ENCODE measurements at places on chromosomes 1 and 21.

- no peak for DNase-seq
Observed at GRCh38 chr1:212490276-212490675, 57.6 kb downstream of the NENF start.

- no peak for DNase-seq
Observed at GRCh38 chr1:1114431-1114830, 1.5 kb downstream of the C1orf159 start.

DNA sequence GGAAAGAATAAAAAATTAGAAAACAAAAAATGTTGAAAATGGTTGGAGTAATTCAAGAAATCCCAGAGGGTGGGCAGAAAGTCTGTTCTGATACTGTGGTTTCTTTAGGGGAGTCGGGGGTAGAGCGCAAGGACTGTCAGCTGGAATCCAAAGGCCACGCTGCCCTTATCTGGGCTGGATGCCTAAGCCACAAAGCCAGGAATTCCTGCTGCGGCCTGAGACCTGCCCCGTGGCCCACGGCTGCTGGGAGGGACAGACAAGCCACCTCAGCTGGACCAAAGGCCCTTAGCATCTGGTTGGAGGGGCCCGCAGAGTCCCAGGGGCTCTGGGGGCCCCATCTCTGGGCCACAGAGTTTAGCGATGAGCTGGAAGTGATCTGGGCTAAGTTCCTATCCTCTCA, 60.2 kb downstream of the DMRTB1 start:
- DNase-seq: peak; percentile 62

DNA sequence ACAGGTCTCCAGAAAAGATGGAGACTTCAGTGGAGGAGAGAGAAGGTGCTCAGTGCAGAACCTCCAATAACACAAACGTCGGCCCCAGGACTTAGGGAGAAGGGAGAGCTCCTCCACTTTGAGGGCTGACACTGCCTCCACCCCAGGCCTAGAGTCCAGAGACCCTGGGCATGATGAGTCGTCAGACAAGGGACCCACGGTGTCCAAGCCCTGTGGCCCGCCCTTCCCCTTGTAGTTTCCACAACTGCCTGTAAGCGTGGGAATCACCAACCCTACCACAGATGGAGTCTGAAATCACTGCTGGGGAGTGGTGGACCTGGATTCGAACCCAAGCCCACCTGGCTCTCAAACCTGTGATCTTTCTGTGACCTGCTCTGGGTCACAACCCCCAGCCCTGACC, 281.1 kb downstream of the NPHP4 start:
- no peak for DNase-seq

GRCh38 chr1:112716133-112716720, 1.1 kb upstream of the PPM1J start:
- DNase-seq: peak; percentile 90

GRCh38 chr21:33769057-33769456, 126.8 kb downstream of the ITSN1 start:
- DNase-seq: no peak

- DNase-seq: no peak
Observed at GRCh38 chr1:198922638-198923430, 284.0 kb downstream of the PTPRC start.

- peak; percentile 90 for DNase-seq
Observed at GRCh38 chr1:8373581-8374241, 55.8 kb downstream of the SLC45A1 start.

DNA sequence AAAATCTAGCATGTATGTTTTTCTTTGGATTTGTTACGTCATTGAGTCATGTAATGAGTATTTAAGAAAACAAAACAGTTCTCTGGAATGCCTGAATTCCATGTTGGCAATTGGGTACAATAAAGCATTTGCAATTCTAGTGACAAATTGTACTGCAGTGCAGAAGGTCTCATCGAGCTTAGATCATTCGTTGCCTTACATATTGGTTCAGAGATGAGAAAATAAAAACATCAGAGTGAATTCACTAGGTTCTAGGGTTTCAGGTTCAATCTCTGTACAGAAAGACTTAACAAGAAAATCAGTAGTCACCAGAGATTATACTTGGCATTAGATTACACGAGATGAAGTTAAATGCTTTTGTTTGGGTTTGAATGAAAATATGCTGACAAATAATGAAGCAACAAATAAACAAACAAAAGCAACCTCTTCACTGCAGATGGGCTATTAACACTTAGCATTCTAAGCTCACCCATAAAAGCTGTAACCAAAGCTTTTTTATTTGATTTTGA, 124.7 kb downstream of the RYR2 start:
- no peak for DNase-seq

DNA sequence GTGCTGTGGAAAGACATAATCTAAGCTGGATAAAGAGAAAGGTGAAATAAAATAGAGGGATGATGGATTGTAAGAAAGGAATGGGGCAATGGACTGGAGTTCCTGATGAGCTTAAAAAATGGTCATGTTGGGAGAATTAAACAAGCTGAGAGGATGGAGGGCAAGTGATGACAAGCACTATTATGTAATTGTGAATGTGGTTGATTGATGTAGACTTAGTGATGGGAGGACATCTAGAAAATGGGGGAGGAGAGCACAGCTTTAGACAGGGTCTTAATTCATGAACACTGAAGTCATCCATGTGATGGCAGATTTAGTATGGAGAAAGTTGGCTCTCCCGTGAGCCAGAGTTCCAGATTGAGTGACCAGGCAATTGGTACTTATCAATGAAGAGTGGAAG, 29.0 kb downstream of the DNAH14 start:
- DNase-seq: no peak

GRCh38 chr21:34875830-34876229, 173.3 kb downstream of the RUNX1 start:
- DNase-seq: no peak

- peak; percentile 45 for DNase-seq
Observed at GRCh38 chr1:48493970-48494769, 22.2 kb upstream of the SPATA6 start.

GRCh38 chr1:185325413-185325812, 8.4 kb upstream of the IVNS1ABP start:
- no peak for DNase-seq

DNA sequence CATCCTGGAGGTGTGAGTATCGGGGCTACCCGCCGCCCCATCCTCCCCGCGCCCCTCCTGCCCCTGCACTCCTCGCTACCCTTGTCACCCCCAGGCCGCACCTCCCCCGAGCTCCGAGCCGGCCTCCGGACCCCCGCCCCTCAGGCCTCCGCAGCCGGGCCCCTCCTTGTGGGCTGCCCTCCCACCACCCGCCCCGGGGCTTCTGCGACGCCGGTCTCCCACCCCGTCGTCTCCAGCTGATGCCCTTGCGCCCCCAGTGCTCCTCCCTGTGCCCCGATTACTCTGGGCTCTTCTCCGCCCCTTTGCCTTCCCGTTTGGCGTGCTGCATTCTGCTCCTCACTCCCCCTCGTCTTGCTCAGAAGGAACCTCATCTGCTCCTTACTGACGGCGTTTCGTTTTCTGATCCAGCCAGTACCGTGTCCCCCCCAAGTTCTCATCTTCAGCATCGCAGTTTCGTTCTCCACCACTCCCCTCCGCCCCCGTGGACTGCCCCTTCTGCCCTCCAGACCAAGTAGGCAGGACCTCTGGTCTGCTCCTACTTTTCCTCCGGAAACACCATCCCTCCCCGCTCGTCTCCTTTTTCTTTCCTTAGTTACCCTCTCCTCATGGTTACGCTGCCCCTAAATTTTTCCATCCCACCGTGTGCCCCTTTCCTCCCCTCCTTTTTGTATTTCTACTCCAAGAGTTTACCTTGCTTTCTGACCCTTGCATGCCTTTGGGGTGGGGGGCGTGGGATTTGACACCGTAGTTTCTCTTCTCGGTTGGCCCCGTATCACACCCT, 841 bp downstream of the SNX27 start:
- peak; percentile 21 for DNase-seq

GRCh38 chr1:87045761-87046304, 131.4 kb downstream of the HS2ST1 start:
- DNase-seq: no peak

DNA sequence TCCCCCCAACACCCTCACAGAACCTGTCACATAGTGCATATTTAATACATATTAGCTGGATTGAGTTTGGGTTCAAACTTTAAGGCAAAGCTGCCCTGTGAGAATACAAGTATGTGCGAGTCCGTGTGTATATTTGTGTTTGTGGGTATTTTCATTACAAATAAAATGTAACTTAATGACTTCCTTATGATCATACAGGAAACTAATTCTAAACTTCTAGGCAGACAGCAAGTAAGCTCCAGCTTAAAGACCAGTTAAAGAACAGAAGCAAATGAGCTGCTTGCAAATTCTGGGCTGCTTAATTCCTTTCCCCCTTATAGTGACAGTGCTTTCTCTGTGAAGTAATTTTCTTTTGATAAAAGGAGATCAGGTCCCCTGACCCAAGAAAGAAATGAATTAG, 437.6 kb downstream of the TTLL7 start:
- no peak for DNase-seq

DNA sequence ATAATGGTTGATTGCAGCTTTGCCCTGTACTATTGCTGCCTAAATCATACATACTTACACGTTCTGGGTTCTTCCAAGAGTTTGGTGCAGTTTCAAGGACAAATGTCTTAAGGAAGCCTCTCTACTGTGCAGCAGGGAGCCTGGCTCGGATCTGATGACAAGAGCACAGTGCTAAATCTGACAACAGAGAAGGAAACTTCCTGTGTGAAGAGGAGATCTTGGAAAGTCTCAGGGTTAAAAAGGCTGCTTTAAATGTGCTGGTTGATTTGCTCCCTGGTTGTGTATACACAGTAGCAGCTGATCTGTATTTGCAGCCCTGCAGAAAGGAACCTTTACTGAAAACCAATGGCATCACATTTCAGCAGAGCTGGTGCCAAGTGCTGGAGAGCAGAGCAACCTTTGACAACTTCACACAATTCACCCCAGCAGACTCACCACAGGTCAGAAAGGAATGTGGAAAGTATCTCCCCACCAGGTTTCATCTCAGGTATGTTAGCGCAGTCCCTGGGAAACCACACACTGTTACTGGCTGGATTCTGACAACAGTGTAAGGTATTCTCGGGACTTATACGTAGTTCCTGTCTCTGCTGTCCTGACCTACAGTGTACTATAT, 355.0 kb upstream of the ESRRG start:
- DNase-seq: no peak

GRCh38 chr21:44817914-44818639, at the start of gene SUMO3:
Gene SUMO3 (minus strand): TSS chr21:44818062. CDS start chr21:44817968, 94 bp downstream.
- peak; percentile 94 for DNase-seq

DNA sequence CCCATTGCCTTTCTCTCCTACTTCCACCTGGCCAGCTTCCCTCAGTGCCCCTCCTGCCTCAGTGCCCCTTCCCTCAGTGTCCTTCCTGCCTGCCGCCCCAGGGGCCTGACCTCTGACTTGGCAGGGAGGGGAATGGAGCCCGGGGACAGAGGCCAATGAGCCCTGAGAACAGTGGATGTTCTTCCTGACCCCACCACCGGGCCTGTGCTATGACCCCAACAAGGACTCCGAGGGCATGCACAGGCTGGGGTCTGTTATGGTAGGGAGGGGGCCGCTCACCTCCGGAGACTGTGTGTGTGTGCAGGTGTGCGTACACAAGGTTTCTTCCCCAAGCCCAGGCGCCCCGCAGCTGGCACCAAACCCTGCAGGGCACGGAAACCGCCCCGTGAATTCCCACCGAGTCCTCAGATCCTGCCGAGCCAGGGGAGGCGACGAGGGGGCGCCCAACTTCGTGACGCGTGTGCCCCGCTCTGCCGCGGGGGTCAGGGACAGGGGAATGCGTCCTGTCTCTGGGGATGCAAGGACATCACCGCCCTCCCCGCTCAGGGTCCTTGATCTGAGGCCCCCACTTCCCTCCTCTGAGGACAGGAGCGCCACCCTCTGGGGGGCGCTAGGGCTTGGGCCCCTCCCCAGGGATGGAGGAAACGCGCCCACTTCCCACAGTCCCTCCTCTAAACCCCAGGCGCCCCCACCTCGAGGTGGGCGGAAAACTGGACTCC, 766 bp downstream of the RAP1GAP start:
- DNase-seq: no peak

DNA sequence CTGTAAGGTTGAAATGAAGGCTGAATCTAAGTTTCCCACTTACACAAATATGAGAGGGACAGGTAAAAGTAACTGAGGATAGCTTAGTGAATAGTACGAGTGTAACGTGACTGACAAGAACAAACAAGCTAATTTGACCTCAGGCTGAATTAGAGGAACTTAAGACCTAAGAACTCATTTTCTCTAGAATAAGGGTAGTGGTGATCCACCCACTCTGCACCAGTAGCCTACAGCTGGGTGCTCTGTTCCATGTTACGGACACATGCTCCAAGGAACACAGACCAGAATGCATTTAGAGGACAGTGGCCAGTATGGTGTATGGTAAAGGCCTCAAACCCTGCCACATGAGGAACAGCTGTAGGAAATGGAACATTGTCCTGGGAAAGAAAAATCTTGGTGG, 14.9 kb upstream of the TMEM9 start:
- no peak for DNase-seq

DNA sequence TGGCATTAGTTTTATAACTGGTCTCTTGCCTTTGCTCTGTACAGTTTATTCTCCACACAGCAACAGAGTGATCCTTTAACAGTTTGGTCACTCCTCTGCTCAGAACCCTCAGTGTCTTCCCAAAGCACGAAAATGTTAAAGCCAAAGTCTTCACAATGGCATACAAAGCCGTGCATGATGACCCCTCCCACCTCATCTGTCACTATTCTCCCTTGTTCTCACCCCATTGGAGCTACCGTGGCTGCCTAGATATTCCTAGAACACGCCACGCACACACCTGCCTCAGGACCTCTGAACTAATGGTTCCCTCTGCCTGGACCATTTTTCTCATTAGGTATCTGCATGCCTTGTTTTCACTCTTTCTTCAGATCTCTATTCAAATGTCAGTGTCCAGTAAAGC, 8.6 kb upstream of the SEMA4A start:
- no peak for DNase-seq

GRCh38 chr1:84988588-84988987, 8.3 kb downstream of the MCOLN2 start:
- no peak for DNase-seq

GRCh38 chr1:55428944-55429931, 214.1 kb upstream of the USP24 start:
- DNase-seq: peak; percentile 94

- DNase-seq: no peak
Observed at GRCh38 chr1:37265786-37266667, 208.4 kb upstream of the ZC3H12A start.

DNA sequence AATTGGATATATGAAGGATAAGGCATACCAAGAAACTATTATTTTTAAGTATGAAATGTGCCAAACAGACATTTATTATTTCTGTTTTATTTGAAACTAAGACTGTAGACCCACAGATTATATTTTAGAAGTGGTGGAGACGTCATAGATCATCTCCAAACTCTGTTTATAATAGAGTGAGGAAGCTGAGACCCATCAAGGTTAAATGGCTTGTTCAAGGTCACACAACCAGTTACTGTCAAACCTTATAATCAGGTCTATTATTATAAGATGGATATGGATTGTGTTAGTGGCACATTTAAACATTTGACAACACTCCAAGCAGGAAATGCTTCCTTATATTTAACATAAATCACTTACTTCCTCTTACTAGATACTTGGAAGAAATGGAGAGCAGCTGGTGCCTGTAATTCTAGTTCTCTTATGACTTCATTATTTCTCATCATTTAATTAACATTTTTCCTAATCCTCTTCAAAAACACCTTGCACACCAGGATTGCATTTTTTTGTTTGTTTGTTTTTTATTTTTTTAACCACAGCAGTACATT, 117.0 kb downstream of the NEK7 start:
- no peak for DNase-seq
